Activated CD4-positive, alpha-beta T cell treated with anti-CD3 and anti-CD28 coated beads, Interleukin-2, Interleukin-6, amounts not matched to agents 100 ng/mL and 50 ng/mL, durations not matched to agents 16 hours and 8 hours (primary cell): ENCODE measurements at places on chromosomes 1 and 21.

DNA sequence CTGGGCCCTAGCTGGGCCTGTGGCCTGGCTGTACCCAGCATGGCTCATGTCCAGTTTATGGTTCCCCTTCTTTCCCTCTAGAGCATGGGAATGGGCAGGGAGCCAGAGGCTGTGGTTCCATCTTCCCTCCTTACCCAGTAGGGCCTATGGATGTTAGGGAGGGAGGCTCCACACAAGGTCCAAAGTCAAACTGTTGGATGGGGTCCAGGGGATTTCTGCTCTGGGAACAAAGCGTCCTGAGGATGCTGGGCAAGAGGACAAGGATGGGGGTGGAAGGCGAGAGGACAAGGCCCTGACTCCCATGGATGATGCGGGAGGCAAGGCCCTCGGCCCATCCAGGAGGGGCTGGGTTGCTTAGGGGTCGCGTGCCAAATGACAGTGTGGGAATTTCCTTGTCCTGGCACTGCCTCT lies 17.3 kb downstream of the CSF1 start:
- DNase-seq: no peak

- DNase-seq: no peak
Observed at GRCh38 chr1:15188130-15188524, 34.6 kb downstream of the TMEM51 start.

DNA sequence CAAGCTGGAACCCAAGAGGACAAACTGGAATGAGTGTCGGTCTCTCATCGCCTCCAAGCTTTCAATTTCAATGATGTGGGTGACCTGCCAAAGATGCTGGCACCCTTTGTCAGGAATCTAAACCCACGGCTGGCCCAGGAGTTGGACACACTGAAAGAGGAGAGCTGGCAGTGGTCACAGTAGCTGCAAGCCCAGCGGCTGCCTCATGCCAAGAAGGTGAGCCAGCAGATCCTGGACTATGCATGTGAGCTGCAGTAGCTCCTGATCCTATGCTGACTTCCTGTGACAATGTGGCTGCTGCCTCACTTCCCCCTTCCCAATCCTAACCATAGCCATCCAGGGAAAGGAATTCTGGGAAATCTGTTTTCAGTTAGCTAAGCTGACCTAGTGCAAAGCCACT lies 117.0 kb upstream of the VAV3 start:
- DNase-seq: no peak

- DNase-seq: no peak
Observed at GRCh38 chr1:184051138-184051484, 419 bp upstream of the TSEN15 start.

GRCh38 chr1:53323316-53323715 lies 4.6 kb downstream of the LRP8 start:
- no peak for DNase-seq

GRCh38 chr1:86515597-86515996 lies 31.3 kb upstream of the CLCA4 start:
- no peak for DNase-seq

DNA sequence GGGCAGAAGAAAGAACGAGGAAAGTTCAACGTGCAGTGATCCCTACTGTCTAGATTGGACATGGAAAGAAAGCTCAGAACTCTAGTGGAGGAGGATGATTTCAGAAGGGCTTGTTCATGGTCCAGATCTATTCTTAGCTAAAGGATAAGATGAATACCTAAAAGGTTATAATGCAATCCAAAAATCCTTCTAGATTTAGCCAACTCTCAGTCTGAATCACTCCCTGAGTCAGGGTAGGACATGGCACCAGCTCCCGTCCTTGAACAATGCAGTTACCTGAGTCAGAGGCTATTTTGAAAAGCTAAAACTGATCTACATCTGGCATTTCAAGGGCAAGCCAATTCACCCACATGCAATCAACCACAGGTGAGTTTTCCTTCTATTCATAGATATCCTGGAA lies 38.8 kb upstream of the HIVEP3 start:
- DNase-seq: no peak

- DNase-seq: no peak
Observed at GRCh38 chr1:6330410-6330911, 63.1 kb downstream of the ACOT7 start.

- no peak for DNase-seq
Observed at GRCh38 chr1:202687370-202687769, 22.9 kb downstream of the SYT2 start.

- DNase-seq: no peak
Observed at GRCh38 chr21:42433946-42434551, 30.3 kb downstream of the UBASH3A start.

DNA sequence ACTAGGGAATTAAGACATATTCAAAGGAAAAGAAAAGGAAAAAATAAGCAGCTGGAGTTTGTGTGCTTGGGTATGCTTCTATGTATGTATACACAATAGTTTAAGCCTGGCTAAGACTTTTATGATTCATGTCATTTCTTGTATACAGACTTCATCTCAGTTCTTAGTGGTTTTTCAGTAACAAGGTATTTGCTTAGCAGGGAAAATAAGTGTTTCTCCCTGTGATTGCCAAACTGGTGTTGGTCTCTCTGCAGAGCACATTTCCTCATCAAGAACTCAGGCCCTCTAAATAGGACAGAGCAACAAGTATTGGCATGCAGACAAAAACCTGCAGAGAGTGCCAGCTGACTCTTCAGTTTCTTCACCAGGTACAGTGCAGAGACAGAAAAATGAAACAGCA lies 484.4 kb upstream of the ZRANB2 start:
- DNase-seq: no peak

DNA sequence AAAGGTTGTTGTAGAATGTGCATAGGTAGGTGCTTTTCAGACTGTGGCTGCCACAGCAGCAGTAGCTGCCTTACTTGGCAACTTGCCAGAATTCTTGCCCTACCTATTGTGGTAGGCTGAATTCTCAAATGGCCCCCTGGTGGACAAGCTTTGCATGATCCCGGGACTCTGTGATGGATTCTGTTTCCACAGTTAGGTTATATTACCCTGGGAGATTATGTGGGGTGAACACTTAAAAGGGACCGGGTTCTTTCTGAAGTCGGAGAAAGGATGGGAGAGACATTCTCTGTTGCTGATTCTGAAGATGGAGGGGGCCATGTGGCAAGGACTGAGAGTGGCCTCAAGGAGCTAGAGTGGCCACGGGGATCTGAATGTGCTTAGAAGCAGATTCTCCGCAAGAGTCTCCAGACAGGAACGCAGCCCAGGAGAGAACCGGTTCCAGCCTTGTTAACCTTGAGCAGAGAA lies 32.1 kb upstream of the KCNE1 start:
- peak; percentile 60 for DNase-seq

DNA sequence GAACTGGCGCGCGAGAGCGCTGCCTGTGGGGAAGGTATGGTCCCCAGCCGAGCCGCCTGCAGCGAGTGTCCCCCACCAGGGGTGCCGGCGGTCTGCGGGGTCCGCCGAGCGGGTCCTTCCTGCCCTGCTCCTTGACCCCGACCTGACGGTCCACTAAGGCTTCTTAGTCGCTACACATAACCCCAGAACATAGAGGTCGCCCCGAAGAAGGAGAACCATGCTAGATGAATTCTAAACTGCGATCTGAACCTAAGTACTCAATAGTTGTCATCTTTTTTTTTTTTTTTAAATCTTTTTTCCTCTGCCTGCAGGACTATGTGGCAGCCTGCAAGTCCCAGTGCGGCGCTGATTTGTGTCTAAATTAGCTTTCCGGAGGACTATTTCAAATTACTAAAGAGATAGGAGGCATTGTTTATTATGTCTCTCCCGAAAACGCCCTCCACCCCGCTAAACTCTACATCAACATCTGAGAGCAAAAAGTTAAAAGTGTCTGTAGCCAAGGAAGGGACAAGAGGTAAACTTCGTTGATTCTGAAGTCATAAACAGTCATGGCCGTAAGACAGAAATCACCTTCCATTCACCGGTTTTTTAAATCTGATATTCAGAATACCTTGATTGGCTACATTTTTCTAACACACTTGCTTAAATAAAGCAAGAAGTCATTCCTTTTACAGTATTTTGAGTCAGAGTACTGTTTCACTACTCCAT lies 476 bp downstream of the AXDND1 start:
- DNase-seq: peak; percentile 7

DNA sequence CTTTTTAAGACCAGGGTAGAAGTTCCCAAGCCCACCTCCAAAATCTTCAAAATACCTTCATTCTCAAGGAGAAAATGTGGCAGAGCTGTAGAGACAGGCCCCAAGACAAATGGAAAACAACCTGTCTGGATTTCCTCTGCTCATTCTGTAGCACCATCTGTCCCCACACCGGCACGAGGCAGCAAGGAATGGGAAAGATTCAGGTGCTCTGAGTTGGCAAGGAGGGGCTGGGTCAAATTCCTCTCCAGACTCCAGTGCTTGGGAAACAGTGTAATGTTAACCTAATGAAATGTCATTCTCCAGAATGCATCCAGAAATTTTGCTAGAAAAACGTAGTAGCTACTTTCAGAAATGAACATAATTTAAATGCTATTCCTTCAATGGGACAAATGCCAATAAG lies 9.3 kb downstream of the PABPC4 start:
- no peak for DNase-seq

GRCh38 chr1:154548028-154548427 lies 10.4 kb downstream of the UBE2Q1 start:
- no peak for DNase-seq

DNA sequence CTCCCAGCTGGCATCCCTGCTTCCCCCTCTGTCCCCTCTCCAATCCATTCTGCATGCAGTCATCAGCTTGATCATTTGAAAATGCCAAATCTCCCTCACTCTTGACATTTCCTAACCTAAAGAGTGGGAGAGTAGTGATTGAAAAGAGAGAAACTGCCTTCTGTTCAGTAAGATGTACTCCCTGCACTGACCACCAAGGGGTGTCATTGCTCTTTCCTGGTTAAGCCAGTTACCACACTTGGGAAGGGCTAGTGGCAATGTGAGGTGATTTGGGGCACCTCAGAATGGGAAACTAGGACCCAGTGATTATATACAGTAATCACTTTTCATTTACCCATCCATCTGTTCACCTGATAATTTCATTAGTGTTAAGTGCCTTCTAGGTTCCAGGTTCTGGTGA lies 6.9 kb upstream of the TMEM269 start:
- DNase-seq: peak; percentile 48

GRCh38 chr1:2460203-2460602 lies 15.9 kb upstream of the PLCH2 start:
- no peak for DNase-seq

DNA sequence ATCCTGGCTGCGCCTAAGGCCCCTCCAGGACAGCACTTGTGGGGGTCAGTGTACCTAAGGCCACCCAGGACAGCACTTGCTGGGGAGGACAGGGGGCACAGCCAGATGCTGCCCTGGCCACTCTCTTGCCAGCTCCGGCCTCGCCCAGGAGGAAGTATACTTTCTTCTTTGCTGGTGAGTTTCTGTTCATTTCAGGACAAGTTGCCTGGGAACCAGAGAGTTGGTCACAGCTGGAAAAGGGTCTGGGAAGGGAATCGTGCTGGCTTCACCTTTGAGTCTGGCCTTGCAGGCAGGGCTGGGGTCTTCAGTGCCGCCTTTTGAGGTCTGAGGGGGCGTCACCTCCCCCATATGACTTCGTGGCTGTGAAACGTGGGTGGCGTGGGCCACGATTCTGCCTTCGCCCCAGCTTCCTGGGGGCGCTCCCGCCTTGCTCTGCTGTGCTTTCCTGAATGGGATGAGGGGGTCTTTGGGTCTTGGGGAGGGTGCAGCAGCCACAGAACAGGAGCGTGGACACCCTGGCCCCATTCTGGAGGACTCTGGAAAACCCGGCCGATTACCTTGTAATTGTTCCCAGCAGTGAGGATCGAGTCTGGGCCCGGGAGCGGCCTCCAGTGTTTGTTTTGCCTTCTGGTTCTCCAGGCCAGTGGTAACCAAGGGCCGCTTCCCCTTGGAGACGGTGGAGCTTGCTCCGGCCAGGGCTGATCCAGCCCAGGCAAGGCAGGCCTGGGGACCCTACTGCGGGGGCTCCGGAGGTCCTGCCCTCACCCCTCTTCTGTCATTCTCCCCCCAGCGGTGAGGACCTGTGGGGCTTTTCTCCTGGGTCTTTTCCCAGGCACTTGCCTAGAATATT lies 45.9 kb downstream of the SPSB1 start:
- DNase-seq: no peak

DNA sequence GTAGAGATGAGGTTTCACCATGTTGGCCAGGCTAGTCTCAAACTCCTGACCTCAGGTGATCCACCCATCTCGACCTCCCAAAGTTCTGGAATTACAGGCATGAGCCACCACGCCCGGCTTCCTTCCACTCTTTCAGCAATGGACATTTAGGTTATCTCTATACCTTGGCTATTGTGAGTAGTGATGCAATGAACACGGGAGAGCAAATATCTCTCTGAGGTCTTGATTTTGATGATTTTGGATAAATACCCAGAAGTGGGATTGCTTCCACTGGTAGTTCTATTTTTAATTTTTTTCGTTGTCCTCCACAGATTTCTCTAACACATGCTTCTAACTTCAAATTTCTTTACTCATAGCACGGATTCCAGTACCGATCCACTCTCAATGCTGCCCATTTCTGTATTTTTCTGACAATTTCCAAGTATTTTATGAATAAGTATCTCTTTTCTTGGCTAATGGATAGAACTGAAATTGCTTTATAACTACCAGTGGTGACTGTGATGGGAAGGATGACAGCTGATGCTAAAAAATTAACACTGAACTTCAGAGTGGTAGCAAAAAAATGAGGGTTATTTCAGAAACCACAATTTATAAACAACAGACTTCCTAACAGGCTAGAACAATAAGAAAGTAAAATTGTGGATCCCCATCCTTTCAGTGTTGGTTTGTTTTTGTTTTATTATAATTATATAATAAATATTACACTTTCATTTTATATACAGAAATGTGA lies 327.5 kb upstream of the RUNX1 start:
- DNase-seq: no peak

DNA sequence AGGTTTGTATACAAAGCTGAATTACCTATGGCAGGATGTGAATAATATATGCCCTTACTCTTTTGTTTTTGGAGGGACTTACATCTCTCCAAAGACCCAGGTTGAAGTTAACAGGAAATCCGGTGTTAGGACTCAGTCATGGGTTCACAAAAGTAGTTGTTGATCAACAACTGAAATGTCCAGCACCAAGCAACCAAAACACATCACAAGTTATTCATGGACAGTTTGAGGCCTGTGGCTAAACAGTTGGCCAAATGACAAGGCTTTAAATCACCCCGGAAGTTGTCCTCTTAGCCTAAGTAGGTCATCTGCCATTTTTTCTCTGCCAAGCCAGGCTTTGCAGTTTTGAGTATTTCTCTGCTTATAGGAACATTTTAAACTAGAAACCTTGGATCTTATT lies 89.9 kb downstream of the CD247 start:
- no peak for DNase-seq

- DNase-seq: no peak
Observed at GRCh38 chr1:17605582-17606344, 66.3 kb downstream of the ARHGEF10L start.

- DNase-seq: no peak
Observed at GRCh38 chr1:61313906-61314422, 231.6 kb downstream of the NFIA start.

DNA sequence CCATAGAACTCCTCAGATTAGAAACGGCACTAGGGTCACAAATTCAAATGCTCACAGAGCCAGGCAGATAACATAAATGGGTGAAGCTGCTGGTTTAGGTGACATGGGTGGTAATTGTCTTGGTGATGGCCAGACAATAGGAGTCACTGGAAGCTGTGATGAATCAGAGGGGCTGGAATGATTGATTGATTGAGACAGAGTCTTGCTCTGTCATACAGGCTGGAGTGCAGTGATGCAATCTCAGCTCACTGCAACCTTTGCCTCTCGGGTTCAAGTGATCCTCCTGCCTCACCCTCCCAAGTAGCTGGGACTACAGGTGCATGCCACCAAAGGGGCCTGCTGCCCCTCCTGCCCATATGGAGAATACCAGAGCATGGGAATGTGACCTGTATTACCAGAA lies 63.0 kb downstream of the HIVEP3 start:
- DNase-seq: no peak
